Left ventricle myocardium superior (tissue), 1 donor: ENCODE measurements at places on chromosomes 7 and 10. TPM values are rescaled to one million over a fixed set of nuclear protein-coding genes. Genes with fewer than 3 reads are reported as not detected.

GRCh38 chr10:103806395-103807187 is 48.8 kb downstream of the SH3PXD2A start:
- DNase-seq, result peak; percentile 54

DNA sequence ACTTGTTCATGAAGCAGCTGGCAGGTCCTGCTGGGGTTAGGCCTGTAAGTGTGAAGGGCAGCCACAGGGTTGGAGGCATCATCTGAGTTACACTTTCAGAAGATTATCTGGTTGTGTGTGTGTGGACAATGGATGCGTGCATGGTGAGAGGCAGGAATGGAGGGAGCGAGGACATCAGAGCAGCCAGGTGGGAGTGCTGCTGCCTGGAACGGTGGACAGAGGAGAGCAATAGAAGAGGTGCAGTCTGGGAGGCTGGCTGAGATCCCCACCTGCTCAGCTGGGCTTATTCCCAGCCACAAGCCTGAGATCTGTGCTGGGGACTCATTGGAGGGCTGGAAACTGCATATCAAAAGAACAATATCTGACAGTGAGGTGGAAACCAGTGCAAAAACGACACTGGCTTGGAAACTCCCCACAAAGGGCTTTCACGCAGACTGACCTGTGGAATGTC is 17.9 kb downstream of the ZNF488 start:
- no peak for DNase-seq

- DNase-seq, result no peak
These were observed 120.2 kb downstream of the TEX36 start for GRCh38 chr10:125562737-125563136.

GRCh38 chr7:127017196-127017595 is 235.5 kb downstream of the GRM8 start:
- no peak for DNase-seq

DNA sequence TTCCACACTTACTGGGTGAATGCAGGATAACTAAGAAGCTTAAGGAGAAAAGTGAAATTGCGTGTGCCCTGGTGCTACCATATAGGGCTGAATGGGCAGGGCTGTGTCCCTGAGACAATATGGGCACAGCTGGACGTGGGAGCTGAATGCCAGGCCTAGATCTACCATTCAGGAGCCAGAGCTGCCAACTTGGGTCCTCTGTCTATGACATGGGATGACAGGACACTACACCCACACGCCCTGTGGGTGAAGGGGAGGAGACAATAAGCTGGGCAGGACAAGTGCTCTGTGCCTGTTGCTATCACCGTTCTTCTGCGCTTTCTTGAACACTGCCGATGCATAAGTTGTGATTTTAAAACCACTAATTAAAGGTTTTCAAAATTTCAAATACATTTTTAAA is 293.9 kb downstream of the TNS3 start:
- peak; percentile 62 for DNase-seq

- no peak for DNase-seq
These were observed 70.8 kb upstream of the ASAH2 start for GRCh38 chr10:50322077-50322476.

- DNase-seq, result no peak
These were observed 210.6 kb downstream of the ZNF365 start for GRCh38 chr10:62584731-62585130.

DNA sequence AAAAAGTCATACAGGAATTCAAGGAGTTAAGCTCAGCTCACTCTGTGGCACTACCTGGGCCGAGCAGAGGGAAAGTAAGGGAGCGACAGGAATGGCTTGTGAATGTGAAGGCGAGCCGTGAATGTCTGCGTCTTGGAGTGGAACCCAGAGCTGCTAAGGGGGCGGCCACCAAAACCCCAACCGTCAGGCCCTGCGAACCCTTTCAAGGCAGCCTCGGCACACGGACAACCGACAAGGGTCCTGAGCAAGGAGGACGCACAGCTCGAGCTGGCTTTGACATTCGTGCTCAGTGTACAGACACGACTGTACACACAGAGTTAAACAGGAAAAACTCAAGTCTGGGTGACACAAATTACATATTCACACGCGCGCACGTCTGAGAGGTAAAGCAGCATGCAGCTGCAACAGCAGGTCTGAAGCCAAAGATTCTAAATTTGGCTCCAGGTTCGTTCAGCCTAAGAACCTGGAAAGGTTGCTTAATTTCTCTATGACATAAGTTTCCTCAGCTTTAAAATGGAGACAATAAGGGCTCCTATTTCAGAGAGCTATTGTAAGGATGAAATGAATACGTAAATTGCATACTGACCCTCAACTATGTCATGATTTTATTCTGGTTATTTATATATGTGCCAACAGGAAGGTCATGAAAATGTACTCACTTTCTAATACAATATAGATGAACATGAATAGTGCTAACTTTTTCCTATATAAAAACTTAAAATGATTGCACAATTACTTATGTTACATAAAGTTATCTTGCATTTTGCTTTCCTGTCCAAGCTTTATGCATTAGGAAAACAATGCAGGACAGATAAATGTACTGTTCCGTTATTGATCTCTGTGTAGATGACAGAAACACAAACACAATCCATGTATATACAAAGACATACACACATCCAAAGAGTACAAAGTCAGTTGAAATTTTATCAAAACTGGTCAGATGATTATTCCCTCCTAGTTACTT is 192.9 kb downstream of the ZMYND11 start:
- no peak for DNase-seq

GRCh38 chr7:157464971-157465886 is 128.4 kb downstream of the DNAJB6 start:
- no peak for DNase-seq

GRCh38 chr7:8516976-8517375 is 83.6 kb downstream of the NXPH1 start:
- DNase-seq, result no peak

DNA sequence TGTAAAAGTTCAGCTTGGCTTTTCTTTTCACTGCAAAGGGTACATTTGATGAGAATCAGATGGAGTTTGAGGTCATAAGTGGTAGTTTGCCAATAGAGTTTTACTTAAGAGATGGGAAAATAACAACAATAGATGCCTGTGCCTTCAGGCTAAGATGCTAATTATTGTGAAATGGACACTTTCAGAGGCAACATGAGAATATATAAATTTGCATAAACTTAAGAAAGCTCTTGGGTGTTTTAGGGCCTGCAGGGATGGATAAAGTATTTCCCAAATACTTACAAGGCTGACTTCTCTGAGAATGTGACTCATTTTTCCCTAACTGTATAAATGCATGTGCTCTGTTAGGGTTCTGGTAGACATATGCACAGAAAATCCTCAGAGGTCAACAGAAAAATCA is 200.3 kb upstream of the SVIL start:
- DNase-seq, result no peak

- no peak for DNase-seq
These were observed 57.1 kb downstream of the BPGM start for GRCh38 chr7:134703782-134704181.

- DNase-seq, result no peak
These were observed 2.5 kb downstream of the PTER start for GRCh38 chr10:16439295-16439694.

DNA sequence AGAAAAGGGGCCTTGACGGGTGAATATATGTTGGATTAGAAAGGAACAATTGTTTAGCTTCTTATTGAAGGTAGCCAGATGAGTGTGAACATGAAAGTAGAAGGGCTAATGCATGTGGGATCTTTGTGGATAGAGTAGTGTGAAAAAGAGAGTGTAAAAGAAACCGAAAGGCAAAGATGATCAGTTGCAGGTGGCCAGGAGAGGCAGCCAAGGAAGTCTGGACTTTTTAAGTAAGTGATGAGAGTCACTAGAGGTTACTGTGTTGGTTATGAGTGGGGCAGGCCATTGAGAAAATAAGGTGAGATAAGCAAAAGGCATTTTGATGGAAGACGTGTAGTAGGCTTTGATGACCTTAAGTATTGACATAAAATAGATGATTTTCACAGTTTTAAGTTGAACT is 64.7 kb upstream of the ETV1 start:
- no peak for DNase-seq

GRCh38 chr7:111180338-111180737 is 89.4 kb downstream of the LRRN3 start:
- DNase-seq, result no peak

DNA sequence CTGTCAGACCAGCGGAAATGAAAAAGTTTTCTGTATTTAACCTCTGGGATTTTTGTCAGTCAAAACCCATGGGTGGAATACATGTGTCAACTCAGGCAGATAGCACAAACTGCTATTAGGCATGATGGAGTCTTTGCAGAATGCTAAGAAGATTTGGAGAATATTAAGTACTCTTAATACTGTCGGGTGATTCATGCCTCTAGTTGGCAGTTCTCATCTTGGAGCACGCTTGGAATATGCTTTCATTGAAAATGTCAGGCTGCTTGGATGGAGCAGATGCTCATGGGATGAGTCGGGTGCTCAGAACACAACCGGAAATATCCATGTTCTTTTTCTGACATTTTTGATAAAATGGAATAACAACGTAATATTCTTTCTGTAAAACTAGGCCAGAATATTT is 27.6 kb upstream of the PRKG1 start:
- no peak for DNase-seq

- peak; percentile 56 for DNase-seq
These were observed 23.6 kb downstream of the DAGLB start for GRCh38 chr7:6423942-6424701.

- DNase-seq, result no peak
These were observed 57.0 kb upstream of the CC2D2B start for GRCh38 chr10:95850791-95851190.

DNA sequence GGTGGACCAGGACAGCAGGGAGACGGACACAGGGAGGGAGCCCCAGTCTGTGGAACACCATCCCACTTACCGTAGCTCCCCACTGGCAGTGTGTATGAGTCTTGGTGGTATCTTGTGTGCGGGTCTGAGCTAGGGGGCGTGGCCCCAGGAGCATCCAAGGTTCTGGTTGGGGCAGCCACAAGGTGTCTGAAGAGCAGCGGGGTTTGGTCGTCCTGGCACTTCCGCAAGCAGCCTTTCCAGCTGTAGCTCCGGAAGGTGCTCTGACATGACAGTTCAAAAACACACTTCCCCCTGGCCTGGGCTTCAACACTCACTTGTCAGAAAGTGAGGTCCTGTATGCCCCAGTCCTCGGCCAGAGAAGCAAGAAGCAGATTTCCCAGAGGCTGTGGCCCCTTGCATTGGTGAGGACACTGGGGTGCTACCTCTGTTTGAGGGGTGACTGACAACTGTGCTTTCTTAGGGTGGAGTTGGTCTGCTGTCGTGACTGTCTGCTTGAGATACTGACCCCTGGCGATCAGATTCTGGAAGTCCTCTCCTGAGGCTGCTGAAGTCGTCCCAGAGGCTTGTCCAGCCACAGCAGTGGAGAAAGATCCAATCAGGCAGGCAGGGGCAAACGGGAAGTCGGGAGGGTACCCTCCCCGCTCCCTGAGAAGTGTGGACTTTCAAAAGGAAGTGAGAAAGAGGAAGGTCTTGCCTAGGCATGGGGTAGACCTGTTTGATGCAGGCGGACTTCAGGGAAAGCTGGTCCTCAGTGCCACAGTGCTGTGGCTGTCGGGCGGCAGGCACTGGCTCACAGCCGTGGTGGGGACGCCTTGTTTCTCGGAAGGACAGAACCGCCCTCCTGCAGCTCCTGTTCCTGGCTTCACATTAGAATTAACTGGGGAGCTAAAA is 51.4 kb upstream of the PFKFB3 start:
- DNase-seq, result peak; percentile 61

GRCh38 chr10:110535958-110536891 is 31.3 kb upstream of the SMC3 start:
- peak; percentile 36 for DNase-seq

DNA sequence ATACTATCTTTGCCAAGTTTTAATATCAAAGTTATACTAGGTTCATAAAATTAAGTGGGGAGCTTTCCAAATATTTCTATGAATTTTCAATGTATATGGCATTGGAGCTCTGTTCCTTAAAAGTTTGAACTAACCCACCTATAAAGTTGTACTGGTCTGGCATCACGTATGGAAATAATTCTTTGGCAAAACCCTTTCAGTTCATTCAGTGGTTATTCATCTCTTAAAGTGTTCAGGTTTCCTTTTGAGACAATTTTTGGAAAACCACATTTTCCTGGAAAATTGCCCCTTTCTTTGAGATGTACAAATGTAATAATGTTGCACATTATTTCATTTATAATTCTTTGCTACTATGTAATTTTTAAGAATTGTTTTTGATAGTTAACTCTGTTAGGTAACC is 62.5 kb upstream of the INPP5A start:
- DNase-seq, result no peak

DNA sequence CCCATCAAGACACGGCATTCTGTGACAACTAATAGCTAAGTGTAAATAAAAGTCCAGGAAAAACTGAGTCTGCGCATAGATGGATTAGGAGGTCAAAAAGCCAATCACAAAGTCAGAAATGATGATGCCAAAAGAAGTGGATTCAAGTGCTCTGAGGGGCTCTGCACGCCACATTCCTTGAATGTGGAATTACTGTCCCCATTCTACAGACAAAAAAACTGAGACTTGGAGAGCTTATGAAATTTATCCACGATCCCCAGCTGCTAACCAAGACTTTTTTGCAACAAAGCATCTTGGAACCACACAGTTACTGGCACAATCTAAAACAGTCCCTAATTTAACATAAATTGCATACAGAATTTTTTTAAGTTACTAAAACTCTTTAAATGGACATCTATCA is 49.6 kb upstream of the SLIT1 start:
- no peak for DNase-seq

DNA sequence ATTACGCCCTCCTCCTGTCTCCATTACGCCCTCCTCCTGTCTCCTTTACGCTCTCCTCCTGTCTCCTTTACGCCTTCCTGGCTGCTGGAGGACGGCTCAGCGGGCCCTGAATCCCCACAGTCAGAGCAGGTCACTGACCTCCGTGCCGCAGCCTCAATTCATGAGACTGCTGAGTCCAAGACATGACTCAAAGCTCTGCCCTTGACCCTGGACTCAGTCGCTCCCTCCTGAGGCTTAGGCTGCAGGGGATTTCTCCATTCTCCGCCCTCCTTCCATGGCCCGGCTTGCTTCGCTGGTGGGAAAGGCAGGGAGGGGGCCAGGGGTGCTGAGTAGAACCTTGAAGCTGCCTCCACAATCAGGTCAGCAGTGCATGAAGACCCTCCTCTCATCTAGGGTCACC is 21.0 kb upstream of the FOXL3 start:
- no peak for DNase-seq

- no peak for DNase-seq
These were observed 15.2 kb downstream of the FAM24B start for GRCh38 chr10:122864194-122864592.

- DNase-seq, result peak; percentile 25
These were observed 246.7 kb downstream of the ETV1 start for GRCh38 chr7:13742811-13743210.

- no peak for DNase-seq
These were observed 26.4 kb upstream of the PRKG1 start for GRCh38 chr10:51047857-51048256.

LOXL4 gene
- total RNA-seq, result 0.47 TPM

CCDC172 gene
- total RNA-seq, result not detected

MSMB gene
- not detected for total RNA-seq

TMEM229A gene
- not detected for total RNA-seq

ITPRID1 gene
- total RNA-seq, result not detected

AP4M1 gene
- 15.3 TPM for total RNA-seq

LMBR1 gene
- total RNA-seq, result 44.5 TPM

PNLIPRP2 gene
- not detected for total RNA-seq

PRKAR2B gene
- 24.2 TPM for total RNA-seq

AEBP1 gene
- total RNA-seq, result 18.4 TPM

RBM48 gene
- total RNA-seq, result 14.4 TPM

SEMA3C gene
- total RNA-seq, result 71.7 TPM

MGAM2 gene
- 0.07 TPM for total RNA-seq
